CD4-positive, alpha-beta T cell treated with Interleukin-15 for 1 hour (primary cell): ENCODE measurements at places on chromosomes 7 and 10.

DNA sequence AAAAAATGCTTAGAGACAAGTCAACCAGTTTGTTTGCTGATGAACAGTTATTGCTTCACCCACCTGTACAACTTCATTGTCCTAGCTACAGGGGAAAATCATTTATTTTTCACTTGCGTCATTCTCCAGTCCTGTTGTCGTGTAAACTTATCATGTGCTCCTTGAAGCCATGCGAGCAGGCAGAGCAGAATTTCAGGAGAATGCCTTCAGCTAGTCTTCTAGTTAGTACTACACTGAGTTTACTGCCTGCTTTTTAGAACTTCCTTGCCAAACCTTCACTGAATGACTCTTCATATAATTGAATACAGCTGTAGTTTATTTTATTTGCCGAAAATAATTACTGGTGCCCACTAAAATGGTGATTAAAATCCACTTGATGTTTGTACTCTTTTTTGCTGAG is 15.6 kb downstream of the RPA3 start:
- no peak for DNase-seq

DNA sequence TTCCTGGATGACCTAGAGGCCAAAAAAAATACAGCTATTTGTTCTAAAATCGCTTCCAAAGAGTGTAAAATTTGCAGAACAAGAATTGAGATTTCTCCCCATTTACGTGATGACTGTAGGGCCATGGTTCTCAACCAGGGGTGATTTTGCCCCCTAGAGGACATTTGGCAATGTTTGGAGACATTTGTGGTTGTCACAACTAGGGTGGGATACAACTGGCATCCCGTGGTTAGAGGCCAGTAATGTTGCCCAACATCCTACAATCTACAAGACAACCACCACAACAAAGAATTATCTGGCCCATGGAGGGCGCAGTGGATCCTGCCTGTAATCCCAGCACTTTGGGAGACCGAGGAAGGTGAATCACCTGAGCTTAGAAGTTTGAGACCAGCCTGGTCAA is 22.8 kb upstream of the MALSU1 start:
- DNase-seq = no peak

GRCh38 chr10:86287110-86287793 is 79.3 kb downstream of the GRID1 start:
- no peak for DNase-seq

DNA sequence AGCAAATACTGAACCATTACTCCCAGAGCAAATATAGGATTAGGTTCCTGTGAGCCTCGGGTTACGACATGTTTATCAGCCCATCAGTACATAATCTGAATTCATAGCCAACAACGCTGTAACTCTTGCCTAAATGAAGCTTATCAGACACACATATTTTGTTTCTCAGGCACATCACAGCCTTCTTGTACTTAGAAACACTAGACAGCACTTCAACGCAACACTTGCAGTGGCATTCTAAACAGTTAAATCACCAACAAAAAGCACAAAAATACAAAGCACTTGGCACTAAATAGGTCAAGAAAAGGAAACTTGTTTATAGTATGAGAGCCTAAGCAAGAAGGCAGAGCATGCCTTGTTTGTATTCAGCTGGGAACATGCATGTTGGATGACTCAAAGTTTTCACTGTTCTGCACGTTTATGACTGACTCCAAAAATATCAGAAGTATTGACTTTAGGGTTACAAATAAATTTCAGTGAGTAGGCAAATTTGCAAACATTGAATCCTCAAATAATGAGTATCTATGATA is 75.0 kb downstream of the VPS50 start:
- DNase-seq = no peak

DNA sequence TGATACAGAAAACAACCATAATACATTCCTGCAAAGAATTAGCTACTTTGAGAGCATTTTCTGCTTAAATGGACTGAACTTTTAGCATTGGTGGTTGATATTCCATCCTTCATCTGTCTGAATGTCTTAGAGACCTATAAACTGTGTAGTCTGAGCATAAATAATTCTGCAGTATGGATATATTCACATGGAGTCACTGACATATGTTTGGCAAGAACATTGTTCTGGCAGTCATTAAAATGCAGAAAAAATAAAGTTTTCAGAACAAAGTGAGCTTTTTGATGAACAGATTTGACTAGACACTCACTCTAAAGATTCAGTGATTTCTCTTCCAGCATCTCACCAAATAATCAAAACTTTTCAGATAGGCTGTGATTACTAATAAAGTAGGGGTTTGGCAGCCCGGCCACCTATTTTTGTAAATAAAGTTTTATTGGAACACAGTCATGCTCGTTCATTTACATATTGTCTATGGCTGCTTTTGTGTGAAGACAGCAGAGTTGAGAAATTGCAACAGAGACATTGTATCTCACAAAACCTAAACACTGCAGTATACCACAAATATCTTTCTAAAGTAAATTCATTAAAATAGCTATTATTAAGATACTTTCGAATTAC is 44.1 kb upstream of the RAPGEF5 start:
- DNase-seq = no peak

DNA sequence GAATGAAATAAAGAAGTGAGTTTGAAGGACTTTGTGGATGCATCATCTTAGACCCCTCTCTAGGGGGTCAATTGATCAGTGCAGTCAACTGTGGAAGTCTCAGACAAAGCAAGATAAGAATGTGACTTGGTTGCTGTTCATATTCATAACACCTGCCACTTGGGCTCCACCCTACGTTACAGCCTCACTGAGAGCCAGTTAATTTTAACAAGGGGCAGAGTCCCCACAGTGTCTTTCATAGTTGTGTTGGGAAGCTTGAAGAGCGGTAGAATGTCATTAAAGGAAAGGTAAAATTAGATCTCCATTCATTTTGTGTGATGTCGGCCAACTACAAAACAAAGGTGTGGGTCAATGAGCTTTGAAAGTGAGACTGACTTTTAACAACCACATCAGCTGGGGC is 442.1 kb upstream of the C7orf33 start:
- no peak for DNase-seq

- DNase-seq = no peak
Measured at GRCh38 chr7:106570146-106570545, 90.8 kb downstream of the CCDC71L start.

DNA sequence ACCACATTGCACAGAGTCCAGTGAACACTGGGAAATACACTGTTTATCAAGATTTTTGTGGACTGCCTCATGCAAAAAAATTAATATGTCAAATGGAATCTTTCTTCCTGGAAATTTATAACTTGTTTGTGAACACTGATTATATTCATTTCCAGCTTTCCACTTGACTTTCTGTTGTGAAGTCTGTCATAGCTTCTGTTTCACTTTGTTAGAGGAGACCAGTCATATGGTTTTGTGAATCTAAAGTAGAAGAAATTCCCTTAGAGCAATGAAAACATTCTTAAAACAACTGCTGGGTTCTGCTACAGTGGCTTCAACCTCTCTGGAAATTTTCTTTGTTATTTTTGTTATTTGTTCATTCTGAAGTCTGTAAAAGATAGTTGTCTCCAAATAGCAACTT is 349.5 kb upstream of the NFE2L3 start:
- DNase-seq = no peak

GRCh38 chr10:80755893-80756292 is 218.2 kb downstream of the SH2D4B start:
- DNase-seq = no peak

DNA sequence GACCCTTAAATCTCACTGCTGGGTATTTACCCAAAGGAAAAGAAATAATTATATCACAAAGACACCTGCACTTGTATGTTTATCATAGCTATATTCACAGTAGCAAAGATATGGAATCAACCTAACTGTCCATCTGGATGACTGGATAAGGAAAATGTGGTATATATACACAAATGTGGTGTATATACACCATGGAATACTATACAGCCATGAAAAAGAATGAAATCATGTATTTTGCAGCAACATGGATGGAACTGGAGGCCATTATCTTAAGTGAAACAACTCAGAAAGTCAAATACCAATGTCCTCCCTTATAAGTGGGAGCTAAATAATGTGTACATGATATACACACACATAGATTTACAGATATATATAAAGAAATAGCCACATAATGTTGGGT is 168.2 kb downstream of the SH2D4B start:
- no peak for DNase-seq

DNA sequence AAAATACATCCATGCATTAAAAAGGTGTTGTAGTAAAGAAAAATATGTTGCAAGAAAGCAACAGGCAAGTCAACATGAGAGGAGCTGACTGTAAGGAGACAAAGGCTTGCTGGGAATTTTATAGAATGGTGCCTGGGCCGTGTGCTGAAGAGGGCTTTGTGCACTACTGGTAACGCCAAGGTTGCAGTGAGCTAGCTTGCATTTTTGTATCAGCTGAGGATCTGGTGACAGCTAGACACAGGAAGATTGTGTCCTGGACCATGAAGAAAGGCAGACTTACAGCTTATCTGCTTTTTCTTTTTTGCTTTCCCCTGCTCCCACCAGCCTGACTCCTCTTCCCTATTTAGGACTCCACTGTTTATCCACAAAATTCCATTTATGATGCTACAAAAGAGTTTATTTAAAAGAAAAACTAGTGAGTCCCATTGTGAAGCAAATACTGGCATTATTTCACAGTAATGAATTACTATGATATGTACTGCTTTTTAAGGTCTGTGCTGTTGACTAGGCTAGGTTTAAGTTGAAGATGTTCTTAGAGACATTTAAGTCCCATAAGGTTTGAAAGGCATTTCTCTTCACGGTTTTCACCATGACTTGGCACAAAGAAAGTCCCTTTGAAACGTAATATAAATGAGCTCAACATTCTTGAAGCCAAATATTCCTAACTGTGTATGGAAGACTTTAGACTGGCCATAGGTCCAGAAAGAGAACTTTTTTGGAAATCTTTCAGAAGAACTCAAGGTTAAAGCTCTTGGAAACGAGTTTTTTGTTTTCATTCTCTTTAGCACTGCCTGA is 88.6 kb downstream of the SEC23IP start:
- DNase-seq = no peak

- no peak for DNase-seq
Measured at GRCh38 chr7:90473814-90474213, 4.4 kb downstream of the PTTG1IP2 start.

DNA sequence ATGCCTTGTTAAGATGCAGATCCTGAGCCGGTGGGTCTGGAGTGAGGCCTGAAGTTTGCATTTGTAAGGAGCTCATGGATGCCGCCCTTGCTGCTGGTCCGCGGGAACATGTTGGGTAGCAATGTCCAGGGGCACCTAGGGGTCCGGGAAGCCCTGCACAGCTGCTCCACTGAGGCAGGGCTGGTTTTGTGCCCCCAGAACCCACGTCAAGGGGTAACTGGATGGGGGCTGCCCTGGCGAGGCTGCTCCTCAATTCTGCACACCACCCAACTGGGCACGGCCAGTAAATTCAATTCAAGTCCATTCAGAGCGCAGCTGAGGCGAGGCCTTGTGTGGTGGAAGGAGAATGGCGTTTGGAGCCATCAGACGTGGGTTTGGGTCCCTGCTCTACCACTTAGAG is 246.3 kb upstream of the PITRM1 start:
- DNase-seq = no peak

- no peak for DNase-seq
Measured at GRCh38 chr7:29865526-29865925, 59.2 kb downstream of the WIPF3 start.

GRCh38 chr7:74092964-74093471 is 9.4 kb downstream of the LIMK1 start:
- peak; percentile 46 for DNase-seq

DNA sequence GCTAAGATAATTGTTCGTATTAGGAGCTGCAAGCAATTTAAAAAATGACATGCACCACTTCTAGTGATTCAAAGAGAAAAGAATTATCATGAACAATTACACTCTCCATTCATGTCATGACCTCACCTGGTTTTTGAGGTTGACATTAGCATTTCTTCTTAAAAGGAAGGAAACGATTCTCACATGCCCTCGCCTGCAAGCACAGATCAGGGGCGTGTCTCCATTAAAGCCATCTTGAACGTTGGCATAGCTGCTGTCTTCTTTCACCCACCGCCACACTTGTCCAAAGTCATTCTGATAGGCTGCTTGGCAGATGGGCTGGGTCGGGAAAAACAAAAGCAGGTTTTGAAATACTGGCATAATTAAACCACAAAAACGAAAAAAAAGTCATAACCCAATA is 19.9 kb downstream of the ANKRD22 start:
- peak; percentile 50 for DNase-seq

DNA sequence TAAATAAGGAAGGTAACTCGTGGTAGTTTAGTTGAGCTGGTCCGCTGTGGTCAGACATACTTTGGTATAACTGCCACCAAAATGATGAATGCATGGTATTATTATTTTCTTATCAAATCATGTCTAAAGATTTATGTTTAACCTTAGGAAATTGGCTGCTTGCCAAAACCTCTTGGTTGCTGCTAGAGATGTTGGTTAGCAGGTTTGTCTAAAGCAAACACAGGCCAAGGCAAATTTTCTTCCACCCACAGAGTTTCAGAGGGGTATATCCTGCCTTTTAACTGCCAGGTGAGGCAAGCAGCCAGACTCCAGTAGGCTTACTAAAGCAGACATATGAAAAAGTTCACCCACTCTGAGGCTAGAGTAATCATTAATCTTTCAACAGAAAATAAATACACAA is 101.4 kb downstream of the SEMA3E start:
- DNase-seq = no peak

GRCh38 chr10:36488579-36488978 is 636.8 kb upstream of the ANKRD30A start:
- no peak for DNase-seq

- DNase-seq = no peak
Measured at GRCh38 chr7:17009007-17009719, 127.4 kb upstream of the AGR3 start.

DNA sequence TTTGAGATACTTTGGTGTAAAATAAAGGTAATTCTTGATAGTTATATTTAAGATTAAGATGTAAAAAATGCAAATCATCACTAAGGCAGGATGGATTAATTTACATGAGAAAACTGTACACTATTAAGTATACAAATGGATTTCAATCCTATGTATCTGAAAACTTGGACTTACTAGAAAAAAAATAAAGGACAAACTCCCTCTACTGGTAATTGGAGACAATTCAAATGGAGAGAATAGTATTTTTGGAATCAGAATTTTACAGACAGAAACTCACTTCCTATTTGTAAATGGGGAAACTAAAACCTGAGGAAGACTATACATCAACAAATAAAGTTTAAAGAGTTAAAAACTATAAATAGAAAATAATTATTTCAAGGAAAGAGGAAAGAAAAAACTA is 62.6 kb downstream of the CUL2 start:
- DNase-seq = no peak

- DNase-seq = no peak
Measured at GRCh38 chr7:995571-995970, 12.6 kb downstream of the CYP2W1 start.

DNA sequence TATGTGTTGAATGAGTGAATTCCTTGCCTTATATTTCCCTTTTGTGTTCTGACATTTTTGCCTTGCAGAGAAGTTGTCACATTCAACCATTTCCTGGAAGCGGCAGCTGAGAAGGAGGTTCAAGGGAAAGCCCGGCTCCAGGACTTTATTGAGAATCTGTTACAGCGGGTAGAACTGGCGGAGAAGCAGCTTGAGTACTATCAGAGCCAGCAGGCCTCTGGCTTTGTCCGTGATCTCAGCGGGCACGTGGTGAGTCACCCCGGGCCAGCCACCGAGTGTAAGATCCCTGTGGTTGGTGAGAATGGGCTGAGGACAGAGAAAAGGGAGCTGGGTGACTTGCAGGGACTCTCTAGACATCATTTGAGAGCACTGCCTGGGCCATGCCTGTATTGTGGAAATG is 14.2 kb downstream of the ZNF365 start:
- DNase-seq = no peak
